ENCODE measurements at places on chromosomes 3 and 15. TPM values are rescaled to one million over a fixed set of nuclear protein-coding genes. Genes with fewer than 3 reads are reported as not detected.

The FOXL2NB gene
- not detected for total RNA-seq

GRCh38 chr15:62999923-63000561, 42.5 kb upstream of the TPM1 start:
- DNase-seq = no peak

The CERS3 gene
- total RNA-seq = 0.16 TPM

The WDR93 gene
- not detected for total RNA-seq

DNA sequence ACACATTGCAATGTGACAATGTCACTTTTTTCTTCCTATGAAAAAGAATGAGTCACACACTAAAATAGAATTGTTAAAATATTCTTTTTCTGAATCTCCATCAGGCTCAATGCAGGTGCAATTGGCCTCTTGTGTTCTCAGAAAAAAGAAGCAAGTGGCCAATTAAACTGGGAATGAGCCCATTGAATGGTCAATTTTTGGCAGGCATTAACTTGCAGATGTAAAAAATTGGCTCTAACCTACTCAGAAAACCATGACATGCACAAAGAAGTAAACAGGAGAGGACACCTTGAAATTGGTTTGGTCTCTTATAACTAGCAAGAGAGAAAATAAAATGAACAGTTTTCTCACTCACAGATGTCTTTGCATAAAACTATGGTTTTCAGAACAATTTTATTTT, 820.8 kb downstream of the TBL1XR1 start:
- no peak for DNase-seq

All from CD8-positive, alpha-beta memory T cell (primary cell).